ENCODE measurements at places on chromosomes 7 and 10.

GRCh38 chr10:132104471-132105301 is 38.9 kb downstream of the JAKMIP3 start:
- DNase-seq: peak; percentile 42

DNA sequence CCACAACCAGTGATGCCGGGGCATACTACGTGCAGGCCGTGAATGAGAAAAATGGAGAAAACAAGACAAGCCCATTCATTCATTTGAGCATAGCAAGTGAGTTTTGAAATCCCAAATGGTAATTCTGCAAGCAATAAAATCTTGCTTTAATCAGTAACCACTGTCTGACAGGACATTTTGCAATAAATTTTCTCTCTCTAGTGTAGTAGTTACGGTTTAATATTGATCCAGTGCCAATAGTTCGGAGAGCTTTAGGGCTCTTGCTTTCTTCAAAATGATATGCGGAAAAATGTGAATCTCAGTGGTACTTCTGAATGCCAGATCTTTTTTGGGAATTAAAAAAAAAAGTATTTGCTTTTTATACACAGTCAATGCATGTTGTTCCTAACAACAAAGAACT is 520.4 kb downstream of the SDK1 start:
- DNase-seq: no peak

DNA sequence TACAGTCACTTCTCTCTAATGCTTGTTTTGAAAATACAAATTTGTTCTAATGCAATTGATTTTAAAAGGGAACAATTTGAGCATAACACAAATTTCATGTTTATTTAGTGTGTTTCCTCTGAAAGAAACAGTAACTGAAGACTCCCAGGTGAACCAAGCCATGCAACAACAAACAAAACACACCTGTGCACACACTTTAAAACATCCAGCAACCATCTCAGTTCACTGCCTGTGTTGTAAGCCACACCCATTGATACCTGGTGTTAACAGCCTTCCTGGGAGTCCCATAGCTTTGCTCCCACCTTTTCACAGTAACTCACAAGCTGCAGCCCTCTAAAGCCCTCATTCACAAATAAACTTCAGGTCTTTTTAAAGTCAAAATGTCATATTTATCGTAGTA is 89.3 kb downstream of the DOCK4 start:
- no peak for DNase-seq

GRCh38 chr7:47734287-47734948 is 152.5 kb upstream of the TNS3 start:
- DNase-seq: no peak

DNA sequence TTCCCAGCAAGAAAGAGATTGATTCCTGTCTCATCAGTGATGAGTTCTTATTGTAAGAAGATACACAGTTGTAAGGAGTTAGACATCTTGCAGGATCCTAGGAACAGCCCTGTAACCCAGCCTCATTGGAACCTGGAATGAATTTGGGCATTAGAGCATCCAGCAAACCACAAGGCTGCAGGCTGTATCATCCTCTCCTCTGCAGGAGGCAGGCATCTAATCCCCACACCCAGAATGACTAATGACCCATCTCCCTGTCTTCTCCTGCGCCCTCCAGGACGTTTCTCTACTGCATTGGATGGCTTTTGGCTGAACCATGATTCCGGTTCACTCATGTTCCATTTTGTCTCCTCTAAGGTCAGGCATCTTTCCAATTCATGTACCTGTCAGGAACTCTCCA is 233.9 kb downstream of the POU6F2 start:
- DNase-seq: no peak

DNA sequence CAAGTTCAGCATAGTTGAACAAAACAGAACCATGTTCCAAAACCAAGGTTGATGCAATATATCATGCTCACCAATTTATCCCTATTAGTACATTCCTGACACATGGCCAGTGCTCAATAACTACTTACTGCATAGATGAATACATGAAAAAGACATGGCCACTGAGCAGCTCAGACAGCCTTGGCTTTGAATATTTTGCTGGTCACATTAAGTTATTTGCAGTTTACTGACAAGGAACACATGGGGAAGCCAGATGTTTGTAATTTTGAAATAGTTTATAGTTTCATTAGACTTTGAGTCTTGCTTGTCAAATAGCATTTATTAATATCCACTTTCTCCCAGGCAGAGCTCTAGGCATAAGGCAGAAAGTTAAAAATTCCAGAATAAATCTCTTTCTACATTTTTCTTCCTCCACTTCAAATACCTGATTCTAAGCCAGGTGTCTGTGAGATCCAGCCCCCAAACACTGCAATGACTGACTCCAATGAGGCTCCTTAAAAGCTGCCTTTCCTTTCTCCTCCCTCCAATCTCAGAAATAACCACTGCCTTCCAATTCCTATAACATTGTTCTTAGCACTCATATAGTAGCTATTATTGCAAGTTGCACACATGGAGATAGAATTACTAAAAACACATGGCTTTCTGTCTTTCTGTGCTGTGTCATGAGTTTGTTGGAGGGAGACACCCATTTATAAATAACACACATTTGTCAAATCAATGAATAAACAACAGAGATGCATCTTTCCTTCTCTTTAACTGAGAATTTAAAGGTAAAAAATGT is 91.3 kb downstream of the PCGF5 start:
- no peak for DNase-seq

- no peak for DNase-seq
Measured at GRCh38 chr7:2983586-2983985, 60.1 kb downstream of the CARD11 start.

Measured in SJSA1 (cell line).